Stimulated activated CD8-positive, alpha-beta memory T cell treated with anti-CD3 and anti-CD28 coated beads, Interleukin-2, amount 100 ng/mL, for 1 hour (primary cell): ENCODE measurements at places on chromosomes 4 and X.

- no peak for DNase-seq
Measured at GRCh38 chrX:38839944-38840343, 38.7 kb downstream of the MID1IP1 start.

GRCh38 chr4:5424901-5425300 is 283.5 kb downstream of the EVC2 start:
- no peak for DNase-seq

DNA sequence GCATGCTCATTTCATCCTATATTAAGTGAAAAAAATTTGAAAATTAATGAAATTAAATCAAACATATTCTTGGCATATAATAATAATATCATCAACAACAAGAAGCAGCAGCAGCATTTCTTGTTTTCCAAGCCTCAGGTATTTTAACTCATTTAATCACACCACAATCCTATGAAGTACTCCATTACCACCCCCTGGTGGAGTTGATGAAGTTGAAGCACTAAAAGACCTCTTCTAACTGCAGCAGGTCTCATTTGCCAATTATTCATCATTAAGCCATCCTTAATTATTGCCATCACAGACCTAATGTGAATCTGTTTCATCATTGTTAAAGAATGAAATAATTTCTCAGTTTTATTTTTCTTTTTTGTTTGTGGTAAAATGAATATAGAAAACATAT is 801.4 kb upstream of the GRID2 start:
- DNase-seq: no peak

GRCh38 chr4:169132561-169133305 is 122.7 kb upstream of the CBR4 start:
- DNase-seq: no peak

DNA sequence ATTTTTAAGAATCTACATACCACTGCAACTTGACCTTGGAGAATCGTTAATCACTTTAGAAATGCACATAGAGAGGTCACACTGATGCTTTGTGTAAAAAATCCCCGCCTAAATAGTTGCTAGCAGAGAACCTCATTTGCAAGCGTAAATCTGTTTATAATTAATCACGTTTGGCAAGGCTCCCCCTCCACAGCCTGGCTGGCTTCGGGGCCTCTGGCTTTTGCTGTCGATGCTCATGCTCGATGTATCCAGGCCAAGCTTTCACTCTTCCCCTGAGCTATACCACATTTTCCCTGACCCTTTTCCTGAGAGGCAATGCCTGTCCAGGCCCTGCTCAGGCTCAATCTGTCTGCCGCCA is 23.4 kb downstream of the CYTL1 start:
- DNase-seq: no peak
